Smooth muscle cell of the pulmonary artery (primary cell): ENCODE measurements at places on chromosomes 2 and 18. TPM values are rescaled to one million over a fixed set of nuclear protein-coding genes. Genes with fewer than 3 reads are reported as not detected.

The GALNT13 gene
- total RNA-seq = 0.20 and 1.5 TPM in 2 replicates

The RHBDD1 gene
- 55.6 and 56.7 TPM in 2 replicates for total RNA-seq

The TCF7L1 gene
- 5.1 and 5.2 TPM in 2 replicates for total RNA-seq

The CGREF1 gene
- 30.5 and 40.8 TPM in 2 replicates for total RNA-seq

The LAMA1 gene
- 5.4 and 92.5 TPM in 2 replicates for total RNA-seq

The CD28 gene
- not detected in 2 replicates for total RNA-seq

The PTCD3 gene
- 67.5 and 71.9 TPM in 2 replicates for total RNA-seq

The SIX2 gene
- total RNA-seq = 3.9 and 6.2 TPM in 2 replicates

The ACKR3 gene
- total RNA-seq = 1.2 and 9.2 TPM in 2 replicates

The SLC4A5 gene
- total RNA-seq = 0.13 and 0.30 TPM in 2 replicates

The UCN gene
- 0.85 and 1.2 TPM in 2 replicates for total RNA-seq

The OTOS gene
- not detected in 2 replicates for total RNA-seq

The CHRNG gene
- total RNA-seq = not detected in 2 replicates

The RBKS gene
- 0.59 and 1.2 TPM in 2 replicates for total RNA-seq

The SCYGR4 gene
- total RNA-seq = not detected in 2 replicates

The ZNF521 gene
- total RNA-seq = 17.5 and 20.7 TPM in 2 replicates

The CCL20 gene
- 0.13 TPM in 1 of 2 replicates, not detected in the other for total RNA-seq

The ATP8B1 gene
- total RNA-seq = 73.6 and 109 TPM in 2 replicates

The CKAP2L gene
- total RNA-seq = 1.3 and 4.0 TPM in 2 replicates

The LINC00305 gene
- total RNA-seq = not detected in 2 replicates

The UGGT1 gene
- 113 and 118 TPM in 2 replicates for total RNA-seq

The CDH2 gene
- total RNA-seq = 84.8 and 368 TPM in 2 replicates

The BZW1 gene
- 629 and 710 TPM in 2 replicates for total RNA-seq

The GYPC gene
- total RNA-seq = 39.3 and 44.0 TPM in 2 replicates

The STON1 gene
- 24.5 and 35.6 TPM in 2 replicates for total RNA-seq

The AFF3 gene
- 3.4 and 7.5 TPM in 2 replicates for total RNA-seq

The EMILIN1 gene
- total RNA-seq = 283 and 480 TPM in 2 replicates
